ENCODE measurements at places on chromosomes 6 and 20.

DNA sequence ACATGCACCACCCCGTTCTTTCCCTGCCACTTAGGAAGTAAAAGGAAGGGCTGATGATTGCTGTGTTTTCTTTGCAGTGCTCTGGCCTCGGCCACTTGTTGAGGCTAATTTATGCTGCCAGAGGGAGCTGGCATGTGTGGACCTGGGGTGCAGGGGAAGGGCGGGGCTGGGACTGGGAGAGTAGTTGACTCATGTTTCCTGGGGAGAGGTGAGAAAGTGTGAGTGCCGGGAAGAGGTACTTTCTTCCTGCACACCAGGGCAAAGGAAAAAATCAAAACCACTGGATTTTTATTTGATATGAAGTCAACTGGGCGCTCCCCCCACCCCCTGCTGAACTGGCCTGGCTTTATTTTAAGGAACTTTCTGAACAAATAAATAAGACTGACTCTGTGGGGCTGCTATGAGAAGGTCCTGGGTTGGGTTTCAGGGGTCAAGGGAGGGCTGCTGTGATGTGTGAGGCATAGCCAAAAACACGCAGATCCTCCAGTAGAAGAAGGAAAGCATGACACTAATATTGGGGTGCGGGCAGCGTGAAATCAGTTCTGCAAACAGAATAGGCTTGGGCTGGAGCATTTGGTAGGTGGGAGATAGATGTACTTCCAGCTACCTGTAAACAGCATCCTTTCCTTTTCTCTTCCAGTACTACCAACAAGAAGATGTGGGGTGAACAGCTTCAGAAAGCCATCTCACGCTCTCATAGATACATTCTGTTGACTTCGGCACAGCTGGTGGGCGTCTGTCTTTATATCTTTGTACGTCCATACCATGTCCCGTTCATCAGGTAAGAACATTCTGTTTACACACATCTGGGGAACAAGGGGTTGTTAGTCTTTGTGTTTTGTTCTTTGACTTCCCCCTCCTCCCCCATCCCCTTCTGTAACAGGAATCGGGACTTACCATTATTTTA is 87.5 kb downstream of the SYNJ2 start:
- DNase-seq: no peak

DNA sequence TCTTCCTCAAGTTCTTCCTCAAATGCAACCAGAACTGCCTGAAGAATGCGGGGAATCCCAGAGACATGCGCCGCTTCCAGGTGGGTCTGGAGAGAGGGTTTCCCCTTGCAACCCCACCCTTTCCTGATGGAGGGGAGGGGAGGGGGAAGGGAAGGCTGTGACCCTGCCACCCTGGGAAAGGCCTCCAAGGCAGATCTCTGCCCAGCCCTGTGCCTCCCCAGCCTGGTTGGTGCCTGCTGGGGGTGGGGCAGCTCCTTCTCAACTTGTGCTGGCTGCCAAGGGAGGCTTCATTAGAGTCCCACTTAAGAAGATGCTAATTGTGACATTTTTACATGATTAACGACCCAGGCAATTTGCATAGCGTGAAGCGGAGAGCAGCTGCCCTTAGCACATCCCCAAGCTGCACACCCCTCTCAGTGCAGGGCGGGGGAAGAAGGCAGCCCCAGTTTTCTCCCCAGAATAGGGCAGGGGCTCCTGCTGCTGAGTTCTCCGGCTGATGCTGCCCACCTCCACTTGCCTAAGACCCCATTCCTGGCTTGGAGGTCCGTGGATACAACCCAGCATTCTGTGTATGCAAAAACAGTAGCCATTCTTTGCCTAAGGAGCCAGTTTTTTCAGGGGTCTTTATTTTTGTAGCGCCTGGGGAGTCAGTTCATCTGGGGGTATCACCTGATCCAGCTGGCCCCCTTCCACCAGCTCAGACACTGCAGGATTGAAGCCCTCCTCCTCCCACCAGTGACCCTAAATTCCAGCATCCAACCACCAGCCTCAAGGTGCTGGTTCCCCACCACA is 51.7 kb downstream of the CPXM1 start:
- DNase-seq: no peak

DNA sequence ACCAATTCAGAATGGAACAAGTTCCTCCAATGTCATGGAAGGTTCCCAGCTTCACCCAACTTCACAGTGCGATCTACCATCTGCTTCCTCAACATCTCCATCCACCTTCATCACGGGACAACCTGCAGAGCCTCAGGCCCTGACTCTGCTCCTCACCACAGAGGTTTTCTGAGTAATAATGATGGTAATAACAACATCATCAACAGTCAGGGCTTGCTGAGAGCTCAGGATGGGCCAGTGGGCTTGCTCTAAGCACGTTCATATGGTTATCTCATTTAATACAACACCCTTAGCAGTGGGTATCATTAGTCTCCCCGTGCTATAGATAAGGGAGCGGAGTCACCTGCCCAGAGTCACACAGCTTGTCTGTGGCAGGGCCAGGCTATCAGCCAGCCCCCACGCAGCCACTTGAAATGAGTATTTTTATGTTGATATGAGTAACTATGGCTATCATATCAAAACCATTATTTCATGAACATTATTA is 38.6 kb downstream of the PREX1 start:
- DNase-seq: no peak

GRCh38 chr6:13614126-13614925 is 809 bp upstream of the NOL7 start:
- DNase-seq: no peak

GRCh38 chr6:4224067-4224978 is 88.9 kb upstream of the ECI2 start:
- no peak for DNase-seq

DNA sequence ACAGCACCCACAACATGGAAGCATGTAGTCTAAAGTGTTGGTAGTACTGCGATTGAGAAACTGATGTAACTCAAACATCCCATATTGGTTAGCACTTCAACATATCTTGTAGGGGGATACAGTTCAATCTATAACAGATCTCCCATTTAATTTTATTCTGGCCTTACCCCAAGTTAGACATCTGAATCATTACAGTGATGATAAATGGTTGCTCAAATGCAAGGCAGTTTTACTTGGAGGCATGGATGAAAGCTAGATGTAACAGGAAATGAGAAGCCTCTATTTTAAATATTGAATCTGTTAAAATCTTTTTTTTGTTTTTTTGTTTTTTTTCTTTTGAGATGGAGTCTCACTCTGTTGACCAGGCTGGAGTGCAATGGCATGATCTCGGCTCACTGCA is 44.2 kb upstream of the FAM50B start:
- DNase-seq: no peak

DNA sequence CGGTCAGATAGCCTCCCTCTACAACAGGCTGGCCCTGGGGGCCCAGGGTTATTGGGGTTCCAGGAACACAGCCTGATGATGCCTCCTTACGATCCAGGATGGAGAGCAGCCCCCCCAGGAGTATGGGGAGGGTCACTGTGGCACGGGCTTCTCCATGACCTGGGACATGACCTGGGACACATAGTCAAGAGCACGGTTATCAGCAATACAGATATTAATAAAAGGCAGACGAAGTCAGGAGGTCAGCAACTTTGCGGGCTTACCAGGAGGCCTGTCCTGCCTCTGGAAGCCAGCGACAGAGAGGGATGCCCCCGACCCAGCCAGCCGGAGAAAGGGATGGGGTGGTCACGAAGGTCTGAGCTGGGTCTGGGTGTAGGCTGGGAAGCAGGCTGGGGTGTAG is 795 bp downstream of the MMP24OS start:
- no peak for DNase-seq

GRCh38 chr6:69784595-69785377 is 12.0 kb downstream of the LMBRD1 start:
- DNase-seq: no peak

DNA sequence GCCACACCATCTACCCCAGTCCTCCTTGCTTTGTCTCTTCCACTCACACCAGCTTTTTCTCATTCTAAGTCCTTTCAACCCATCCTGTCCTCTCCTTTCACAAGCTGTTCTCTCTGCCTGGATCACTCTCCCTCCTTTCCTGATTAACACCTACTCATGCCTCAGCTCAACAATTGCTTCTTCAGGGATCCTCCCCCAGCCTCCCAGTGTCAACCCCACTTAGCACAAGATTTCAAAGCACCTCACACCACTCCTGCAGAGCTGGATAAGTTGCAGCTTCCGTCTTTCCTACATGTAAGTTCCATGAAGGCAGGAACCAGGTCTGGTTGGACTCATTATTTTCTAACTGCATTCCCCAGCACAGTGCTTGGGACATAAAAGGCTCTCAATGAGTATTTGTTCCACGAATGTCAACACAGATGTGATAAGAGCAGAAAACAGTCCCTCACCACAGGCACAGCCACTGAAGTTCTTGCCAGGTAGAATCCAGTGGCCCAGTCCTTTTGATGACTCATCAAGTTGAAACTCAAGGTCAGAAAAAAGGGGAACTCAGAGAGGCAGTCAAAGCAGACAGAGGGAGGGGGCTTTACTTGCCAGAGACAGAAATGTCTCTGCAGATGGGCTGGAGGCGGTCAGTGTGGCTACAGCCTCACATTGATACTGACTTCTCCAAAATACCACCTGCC is 193.4 kb upstream of the PRDM1 start:
- DNase-seq: no peak

DNA sequence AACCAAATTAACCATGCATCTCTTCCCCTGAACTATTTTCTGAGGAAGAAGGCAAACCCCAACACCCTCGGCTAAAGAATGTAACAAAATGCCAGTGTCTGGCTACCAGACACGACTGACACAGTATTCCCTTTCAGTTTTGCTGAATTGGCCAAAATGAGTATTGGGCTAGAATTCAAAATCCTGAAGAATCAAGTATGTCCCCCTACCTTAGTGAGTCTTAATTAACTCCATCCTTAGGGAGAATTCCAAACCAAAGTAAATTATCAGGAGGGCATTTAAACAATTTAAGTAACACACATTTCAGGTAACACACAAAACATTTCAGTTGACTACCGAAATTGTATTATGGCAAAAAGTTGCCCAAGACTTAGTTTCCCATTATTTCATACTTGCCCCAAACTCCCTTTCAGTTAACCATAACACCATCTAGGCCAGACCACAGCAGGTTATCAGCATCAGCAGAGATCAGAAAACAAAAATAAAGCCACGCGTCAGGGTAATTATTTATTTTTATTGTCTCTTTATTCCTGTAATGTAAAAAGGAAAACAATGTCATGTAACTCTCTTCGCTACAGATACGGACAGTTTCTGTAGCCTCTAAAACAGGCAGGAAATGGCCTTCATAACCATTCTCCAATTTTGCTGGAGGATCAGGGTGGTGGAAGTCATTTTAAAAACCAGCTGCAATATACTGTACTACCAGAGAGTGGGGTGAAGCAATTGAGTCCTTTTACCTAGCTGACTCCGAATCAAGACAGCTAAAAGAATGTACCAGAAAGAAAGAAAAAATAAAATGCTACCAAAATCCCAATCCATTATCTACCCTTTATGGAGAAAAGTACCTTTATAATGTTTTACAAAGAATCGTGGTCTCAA is 1.9 kb downstream of the SNX5 start:
- no peak for DNase-seq

DNA sequence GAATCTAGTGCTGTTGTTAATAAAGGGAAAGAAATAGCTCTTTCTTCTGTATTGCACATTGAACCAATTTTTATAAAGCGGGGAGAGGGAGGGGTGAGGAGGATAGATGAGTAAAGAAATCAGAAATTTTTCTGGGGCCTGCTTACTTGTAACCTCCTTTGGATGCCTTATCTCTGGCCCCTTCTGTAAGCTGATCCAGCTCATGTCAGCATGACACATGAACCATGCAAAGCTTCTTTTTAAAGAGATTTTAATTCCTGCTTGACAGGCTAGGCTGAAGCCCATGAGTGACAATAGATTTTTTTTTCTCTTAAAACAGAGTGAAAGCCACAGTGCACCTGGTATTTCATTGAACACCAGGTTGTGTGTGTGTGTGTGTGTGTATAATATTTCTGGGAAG is 325.3 kb downstream of the PRL start:
- DNase-seq: no peak

GRCh38 chr6:167746390-167746907 is 80.3 kb upstream of the AFDN start:
- no peak for DNase-seq

GRCh38 chr6:169921853-169922824 is 170.7 kb downstream of the ERMARD start:
- DNase-seq: no peak

DNA sequence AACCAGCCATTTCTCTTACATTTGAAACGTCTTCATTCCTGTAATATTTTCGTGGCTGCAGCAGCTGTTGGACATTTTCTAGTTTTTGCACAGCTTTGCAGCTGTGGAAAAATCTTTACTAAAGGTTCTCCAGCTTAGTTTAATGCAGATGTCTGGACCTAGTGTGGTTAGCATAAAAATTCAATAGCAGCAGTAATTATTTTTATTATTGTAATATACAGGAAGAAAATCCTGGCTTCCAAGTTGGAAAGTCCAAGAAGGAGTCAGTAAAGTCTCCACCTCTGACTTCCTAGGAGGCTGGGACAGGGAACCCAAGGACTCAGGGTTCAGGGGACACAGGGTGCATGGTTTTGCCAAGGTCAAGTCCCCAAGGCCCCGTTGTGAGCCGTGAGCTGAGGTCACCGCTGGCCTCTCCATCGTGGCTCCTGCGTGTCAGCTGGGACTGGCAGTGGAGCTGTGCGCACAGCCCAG is 230.6 kb downstream of the FNDC1 start:
- DNase-seq: no peak

DNA sequence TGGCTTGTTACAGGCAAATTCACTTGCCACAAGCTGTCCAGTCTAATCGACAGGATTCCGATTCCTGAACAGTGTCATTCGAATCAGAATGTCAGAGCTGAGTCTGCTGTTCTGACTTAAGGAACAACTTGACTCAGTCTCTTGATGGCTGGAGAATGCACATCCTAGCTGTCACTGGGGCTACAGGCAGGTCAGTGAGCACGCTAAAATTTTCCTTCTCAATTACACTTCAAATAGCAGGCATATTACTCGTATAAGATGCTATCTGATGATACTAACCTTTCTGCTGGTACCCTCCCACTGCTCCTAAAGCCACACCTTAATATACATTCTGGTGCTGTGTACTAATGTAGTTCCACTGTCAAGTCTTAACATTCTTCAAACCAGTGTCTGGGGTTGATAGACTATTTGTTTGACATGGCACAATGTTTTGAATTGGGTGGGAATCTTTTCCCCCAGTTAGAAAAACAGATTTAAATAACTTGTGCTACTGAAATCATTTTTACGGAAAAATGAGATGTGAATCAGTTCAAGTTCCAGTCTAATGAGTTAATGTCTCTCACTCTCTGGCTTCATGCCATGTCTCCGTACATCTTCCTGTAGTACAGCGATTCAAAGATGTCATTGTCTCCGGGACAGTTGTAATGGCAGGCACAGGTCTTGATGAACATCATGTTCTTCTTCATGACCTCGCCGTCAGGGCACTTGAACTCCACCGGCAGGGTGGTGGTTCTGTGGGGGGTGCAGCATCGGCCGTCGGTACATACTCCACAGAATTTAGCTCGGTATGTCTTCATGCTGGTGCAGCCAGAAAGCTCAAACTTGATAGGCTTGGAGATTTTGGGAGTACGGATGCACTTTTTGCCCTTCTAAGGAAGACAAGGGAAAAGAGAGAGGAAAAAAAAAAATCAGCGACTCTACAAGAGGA is 2.2 kb downstream of the CCN2 start:
- no peak for DNase-seq

DNA sequence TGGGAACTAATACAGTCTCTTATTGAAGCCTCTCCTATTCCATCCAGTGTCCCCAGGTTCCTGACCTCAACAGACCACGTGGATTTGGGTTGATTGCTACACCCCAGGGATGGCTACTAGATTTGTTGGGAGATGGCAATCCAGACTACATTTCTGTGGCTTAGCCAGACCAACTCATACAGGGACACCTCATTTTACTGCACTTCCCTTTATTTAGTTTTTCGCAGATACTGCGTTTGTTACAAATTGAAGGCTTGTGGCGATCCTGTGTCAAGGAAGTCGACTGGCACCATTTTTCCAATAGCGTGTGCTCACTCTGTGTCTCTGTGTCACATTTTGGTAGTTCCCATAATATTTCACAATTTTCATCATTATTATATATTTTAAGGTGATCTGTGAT is 10.3 kb upstream of the MTRF1L start:
- DNase-seq: no peak

All from D721Med (cell line).